HT-29 (cell line): ENCODE measurements at places on chromosomes 16 and 17. TPM values are rescaled to one million over a fixed set of nuclear protein-coding genes. Genes with fewer than 3 reads are reported as not detected.

The NPLOC4 gene
- 81.9 and 94.2 TPM in 2 replicates for total RNA-seq

The KCNAB3 gene
- total RNA-seq, result 0.74 and 1.4 TPM in 2 replicates

The TXNL4B gene
- total RNA-seq, result 4.1 and 7.5 TPM in 2 replicates

The HAP1 gene
- total RNA-seq, result not detected in 2 replicates

The DECR2 gene
- total RNA-seq, result 25.2 and 29.1 TPM in 2 replicates

The PDK2 gene
- 31.3 and 31.9 TPM in 2 replicates for total RNA-seq

The NPIPB8 gene
- 0.15 and 0.42 TPM in 2 replicates for total RNA-seq

The HOXB8 gene
- 51.0 and 52.7 TPM in 2 replicates for total RNA-seq

DNA sequence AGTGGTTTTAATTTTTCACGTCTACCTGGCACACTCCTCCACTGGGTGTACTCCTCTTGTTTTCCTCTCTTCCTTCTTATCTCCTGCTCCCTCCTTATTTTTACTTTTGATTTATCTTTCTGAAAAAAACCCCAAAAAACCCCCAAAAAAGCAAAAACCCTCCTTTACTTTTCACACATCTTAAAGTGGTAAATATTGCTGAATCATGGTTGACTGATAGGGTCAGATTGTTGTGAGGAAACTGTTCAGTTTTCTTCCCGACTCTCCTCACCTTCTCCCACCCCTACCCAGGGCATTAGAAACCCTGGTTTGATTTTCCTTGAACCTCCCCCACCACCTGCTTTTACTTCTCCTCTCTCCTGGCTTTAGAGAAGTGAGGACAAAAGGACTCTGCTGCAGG lies 25.4 kb downstream of the ARHGAP44 start:
- DNase-seq, result no peak

- DNase-seq, result no peak
Measured at GRCh38 chr17:64390044-64390443, 616 bp downstream of the PECAM1 start.

DNA sequence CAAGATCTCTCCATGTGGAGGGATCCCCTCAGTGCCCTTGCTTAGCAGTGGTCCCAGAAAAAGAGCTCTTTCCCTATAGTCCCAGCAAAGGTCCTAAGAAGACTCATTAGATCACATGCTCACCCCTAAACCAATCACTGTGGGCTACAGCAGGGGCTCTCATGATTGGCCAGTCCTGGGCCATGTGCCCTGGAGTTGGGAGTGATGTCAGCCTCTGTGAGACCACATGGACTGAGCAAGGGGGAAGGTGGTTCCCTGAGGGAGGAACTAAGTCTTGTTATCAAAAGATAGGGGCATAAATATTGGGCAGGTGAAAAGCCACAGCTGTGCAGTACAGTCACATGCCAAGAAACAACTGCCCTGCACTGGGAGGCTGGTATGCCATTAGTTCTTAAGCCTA lies 51.3 kb downstream of the SCNN1B start:
- no peak for DNase-seq

GRCh38 chr17:17779015-17779611 lies 57.7 kb downstream of the SREBF1 start:
- no peak for DNase-seq

DNA sequence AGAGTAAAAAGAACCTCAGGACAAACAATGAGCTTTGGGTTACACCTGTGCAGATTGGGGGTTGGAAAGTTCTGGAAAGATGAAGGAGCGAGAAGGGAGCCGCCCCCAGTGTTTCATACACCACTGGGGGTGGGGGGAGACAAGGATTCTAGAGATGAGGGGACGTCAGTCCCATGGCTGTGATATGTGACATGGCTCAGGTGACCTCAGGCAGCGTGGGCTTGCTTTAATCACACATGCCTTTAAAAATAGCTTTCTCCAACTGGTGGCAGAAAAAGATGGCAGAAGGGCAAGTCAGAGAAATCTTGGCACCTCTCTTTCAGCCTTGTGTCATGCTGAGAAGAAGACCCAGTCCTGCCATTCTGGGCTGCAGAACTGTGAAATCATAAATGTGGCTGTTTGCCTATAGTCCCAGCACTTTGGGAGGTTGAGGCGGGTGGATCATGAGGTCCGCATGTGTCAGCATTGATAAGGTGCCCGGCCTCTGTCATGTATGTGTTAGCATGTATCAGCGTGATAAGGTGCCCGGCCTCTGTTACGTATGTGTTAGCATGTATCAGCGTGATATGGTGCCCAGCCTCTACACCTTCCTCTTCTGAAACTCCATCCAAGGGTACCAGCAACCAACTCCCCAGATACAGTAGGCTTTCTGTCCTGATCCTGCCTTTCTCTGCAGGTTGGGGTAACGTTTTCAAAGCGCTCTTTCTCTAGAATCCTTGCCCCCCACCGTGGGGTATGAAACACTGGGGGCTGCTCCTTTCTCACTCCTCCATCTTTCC lies 25.0 kb downstream of the WIPI1 start:
- no peak for DNase-seq

- no peak for DNase-seq
Measured at GRCh38 chr17:78819402-78819801, 21.2 kb downstream of the USP36 start.

DNA sequence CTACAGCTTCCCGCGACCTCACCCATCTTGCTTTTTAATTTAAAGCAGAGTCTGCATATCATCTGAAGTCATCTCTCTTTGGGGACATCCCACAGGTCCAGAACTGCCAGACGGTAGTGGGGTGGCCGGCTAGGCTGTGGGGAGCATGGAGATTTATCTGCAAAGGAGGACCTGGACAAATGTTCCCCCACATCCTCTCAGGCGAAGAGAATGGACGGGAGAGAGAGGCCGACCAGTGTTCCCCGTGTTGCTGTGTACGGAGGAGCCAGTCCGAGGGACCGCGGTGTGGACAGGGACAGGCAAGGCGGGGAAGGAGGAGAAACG lies 665 bp upstream of the MT1M start:
- no peak for DNase-seq

DNA sequence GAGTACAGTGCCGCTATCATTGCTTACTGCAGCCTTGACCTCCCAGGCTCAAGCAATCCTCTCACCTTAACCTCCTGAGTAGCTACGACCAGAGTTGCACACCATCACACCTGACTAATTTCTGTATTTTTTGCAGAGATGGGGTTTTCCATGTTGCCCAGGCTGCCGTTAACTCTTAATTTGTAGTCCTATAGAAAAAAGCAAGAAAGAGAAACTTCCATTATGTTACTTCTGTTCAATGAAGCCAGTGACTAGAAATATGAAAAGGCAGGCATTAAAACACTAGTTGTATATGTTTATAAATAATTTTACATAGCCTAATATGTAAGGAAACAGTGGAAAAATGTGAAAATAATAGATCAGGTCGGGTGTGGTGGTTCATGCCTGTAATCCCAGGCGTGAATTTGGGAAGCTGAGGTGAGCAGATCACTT lies 9.7 kb downstream of the RAD51C start:
- no peak for DNase-seq

GRCh38 chr17:38435795-38436194 lies 7.5 kb downstream of the ARHGAP23 start:
- DNase-seq, result no peak

GRCh38 chr17:79577485-79578187 lies 33.2 kb downstream of the RBFOX3 start:
- DNase-seq, result no peak

DNA sequence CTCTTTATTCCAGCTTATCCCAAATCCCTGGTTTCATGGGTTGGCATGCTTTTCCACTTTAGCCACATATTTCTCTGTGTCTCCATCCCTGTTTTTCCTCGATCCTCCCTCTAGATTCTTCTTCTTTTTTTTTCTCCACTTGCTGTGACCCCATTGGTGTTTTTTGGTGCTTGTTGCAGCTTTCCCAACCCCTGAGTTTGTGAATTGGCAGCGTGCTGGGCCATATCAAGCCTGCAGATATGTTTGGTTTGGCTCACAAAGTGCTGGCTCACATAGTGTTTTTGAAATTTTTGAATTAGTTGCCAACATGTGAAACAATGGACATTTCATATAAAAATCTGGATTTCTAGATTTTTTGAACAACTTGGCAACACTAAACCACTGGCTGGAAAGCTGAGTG lies 8.8 kb downstream of the GPR139 start:
- no peak for DNase-seq

GRCh38 chr17:19447085-19447583 lies 36.1 kb downstream of the RNF112 start:
- peak; percentile 72 for DNase-seq

DNA sequence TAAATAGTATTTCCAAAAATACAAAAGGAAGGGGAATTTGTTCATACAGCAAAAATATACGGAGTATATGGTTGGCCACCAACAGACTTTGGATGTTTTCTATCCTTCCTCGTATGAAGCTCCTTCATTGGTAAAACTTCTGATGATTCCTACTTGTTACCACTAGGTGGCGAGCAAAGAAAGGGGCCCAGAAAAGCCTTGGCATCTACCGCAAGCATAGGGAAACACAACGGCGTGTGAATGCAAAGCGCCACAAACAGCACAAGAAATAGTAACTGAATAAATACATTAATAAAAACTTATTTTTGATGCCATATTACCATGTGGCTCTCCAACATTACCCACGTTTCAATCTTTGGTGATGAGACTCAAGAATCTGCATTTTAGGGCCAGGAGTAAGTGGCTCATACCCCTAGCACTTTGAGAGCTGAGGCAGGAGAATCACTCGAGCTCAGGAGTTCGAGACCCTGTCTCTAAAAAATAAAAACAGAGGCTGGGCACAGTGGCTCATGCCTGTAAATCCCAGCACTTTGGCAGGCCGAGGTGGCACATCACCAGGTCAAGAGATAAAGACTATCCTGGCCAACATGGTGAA lies 34.5 kb downstream of the YWHAE start:
- DNase-seq, result peak; percentile 75

- DNase-seq, result no peak
Measured at GRCh38 chr16:7303052-7303610, 29.5 kb upstream of the RBFOX1 start.

DNA sequence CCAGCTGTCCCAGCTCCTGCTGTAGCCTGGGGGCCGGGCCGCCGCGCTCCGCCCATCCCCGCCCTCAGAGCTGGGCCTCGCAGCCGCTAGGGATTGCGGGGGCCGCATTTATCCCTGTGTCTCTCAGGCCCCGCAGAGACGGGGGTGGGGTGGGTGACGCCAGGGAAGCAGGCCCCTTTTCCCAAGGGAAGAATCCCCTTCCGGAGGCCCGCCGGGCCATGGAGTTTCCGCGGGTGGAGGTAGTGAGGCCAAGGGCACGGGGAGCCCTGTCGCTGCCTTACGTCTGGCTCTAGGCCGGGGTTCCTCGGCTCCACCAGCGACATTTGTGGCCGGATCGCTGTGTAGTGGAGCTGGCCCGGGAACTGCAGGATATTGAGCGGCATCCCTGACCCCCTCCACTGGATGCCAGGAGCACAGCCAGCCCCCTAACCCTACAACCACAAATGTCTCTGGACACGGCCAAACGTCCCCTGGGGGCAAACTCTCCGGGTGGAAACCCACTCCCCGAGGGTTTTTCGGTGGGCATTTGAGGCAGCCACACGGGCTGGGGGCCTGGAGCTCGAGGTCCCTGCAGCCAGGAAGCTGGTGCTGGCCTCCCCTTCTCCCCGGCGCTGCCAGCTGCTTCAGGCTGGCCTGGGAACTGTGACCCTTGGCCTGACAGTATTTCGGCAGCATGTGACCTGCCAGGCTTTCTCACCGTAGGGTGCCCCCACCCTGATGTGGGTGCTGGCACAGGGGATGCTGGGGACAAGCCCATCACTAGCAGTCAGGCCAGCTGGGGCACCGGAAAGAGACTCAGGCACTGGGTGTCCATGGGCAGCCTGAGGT lies 12.0 kb upstream of the CD300A start:
- peak; percentile 86 for DNase-seq

DNA sequence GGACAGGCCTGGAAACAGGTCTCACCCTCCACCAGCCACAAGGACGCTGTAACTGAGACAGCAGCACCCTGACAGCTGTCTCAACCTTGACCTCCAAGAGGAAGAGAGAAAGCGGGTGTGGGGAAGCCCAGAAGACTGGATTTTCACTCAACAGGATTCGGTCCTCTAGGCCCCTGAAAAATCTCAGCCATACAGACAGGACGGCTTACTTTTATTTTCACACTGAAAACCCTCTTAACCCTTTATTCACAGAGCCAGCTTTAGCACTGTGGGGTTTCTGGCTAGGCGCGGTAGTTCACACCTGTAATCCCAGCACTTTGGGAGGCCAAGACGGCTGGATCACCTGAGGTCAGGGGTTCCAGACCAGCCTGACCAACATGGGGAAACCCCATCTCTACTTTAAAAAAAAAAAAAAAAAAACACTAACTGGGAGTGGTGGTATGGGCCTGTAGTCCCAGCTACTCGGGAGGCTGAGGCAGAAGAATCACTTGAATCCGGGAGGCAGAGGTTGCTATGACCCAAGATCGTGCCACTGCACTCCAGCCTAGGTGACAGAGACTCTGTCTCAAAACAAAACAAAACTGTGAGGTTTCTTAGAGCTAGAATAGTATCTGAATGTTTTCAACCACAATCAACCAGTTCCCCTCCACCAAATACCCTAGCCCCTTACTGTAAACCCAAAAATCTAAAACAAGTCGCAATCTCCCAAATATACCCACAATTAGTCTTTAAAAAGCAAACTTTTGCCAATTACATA lies 5.3 kb downstream of the ANKRD11 start:
- no peak for DNase-seq

DNA sequence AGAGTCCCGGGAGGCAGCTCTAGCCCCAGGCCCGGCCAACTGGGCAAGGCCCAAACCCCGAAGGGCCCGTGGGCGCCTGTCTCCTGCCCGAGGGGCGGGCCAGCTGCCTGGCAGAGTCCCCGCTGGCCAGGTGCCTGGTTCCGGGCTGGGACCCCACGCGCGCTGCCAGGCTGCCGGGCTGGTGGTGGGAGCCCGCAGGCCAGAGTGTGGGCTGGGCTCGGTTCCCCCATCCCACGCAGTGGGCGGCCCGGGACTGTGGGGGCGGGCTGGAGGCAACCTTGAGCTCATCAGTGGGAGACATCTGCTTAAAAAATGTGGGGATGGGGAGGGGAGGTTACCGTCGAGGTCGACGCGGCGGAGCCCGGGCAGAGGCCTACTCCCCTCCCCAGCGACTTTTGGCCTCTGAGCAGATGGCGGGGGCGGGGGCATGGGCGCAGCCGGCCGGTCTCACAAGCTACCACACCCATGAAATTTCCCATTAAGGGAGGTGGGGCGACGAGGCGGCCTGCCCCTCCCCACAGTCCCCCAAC lies 176.4 kb upstream of the GSE1 start:
- DNase-seq, result no peak

- peak; percentile 97 for DNase-seq
Measured at GRCh38 chr16:22614271-22614947, 103.7 kb downstream of the NPIPB5 start.

GRCh38 chr17:81434072-81434471 lies 38.8 kb downstream of the BAHCC1 start:
- DNase-seq, result no peak

GRCh38 chr16:82183004-82183397 lies 13.0 kb upstream of the MPHOSPH6 start:
- no peak for DNase-seq

- DNase-seq, result no peak
Measured at GRCh38 chr17:35132816-35133550, 9.1 kb downstream of the NLE1 start.
